ENCODE measurements at places on chromosomes 4 and X.

DNA sequence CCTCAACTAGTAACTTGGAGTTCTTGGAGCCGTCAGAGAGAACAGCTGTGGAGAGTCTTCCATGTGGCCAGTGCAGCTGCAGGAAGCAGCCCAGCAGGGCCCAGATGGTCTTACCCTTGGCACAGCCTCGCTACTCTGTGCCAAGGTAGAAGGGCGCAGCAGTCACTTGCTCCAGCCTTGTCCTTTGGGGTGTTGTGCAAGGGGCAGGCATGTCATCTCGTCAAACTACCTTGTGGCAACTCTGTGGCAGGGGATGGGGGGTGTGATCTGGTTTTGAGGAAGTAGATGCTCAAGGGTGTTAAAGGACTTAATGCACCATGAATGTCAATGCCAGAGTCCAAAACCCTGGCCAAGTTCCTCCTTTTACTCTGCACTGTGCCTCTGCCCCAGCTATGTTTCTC is 34.2 kb upstream of the TBC1D14 start:
- no peak for DNase-seq

- DNase-seq: no peak
These were observed 126.4 kb downstream of the SH3KBP1 start for GRCh38 chrX:19760841-19761512.

DNA sequence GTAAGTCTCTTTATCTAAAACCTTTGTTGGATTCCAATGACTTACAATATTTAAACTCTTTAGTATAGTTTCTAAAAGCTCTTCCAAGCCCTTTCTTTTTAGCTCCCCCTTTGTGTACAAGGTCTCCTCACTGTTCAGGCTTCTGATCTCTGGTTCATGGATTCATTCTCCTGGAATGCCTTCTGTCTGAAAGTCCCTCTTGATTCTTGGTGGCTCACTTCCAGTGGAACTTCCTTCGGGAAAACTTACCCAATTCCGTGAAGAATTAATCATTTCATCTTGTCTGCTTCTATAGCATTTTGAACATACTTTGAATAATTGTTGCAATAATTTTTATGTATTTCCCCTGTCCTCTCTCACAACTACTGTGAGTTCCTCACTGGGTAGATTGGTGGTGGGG is 3.6 kb downstream of the ARHGAP24 start:
- no peak for DNase-seq

GRCh38 chr4:187732524-187732923 is 263.0 kb upstream of the ZFP42 start:
- no peak for DNase-seq

DNA sequence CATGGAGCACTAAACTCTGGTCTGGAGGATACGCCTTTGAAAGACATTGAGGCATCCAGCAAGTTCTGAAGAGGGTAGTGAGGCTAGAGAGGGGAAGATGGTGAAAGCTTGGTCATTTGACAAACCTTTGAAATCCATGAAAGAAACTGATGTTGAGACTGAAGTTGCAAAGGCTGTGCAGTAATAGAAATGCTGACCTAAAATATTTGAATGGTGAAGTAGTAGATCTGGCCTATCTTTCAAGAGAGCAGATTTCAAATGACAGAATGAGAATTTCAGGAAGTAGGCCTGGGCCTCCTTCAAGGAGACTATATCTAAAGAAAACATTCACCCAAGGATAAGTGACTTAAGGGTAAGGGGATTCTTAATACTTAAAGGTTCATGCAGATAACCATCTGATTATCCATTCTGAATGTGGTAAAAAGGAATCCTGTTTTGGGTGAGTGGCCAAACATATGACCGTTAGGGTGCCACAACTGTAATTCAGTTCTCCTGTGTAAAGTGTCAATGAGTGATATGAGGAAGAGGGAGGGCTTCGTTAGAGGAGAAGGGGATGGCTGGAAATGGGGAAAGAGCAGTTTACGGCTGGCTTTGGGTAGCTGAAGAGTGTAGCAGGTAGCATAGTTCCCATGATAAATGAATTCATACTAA is 62.2 kb downstream of the AMELX start:
- DNase-seq: no peak

- DNase-seq: no peak
These were observed 23.0 kb downstream of the FLNA start for GRCh38 chrX:154351183-154352011.

GRCh38 chrX:2878563-2878962 is 49.8 kb downstream of the GYG2 start:
- DNase-seq: no peak

GRCh38 chr4:25926462-25926861 is 12.4 kb downstream of the SMIM20 start:
- DNase-seq: no peak

- no peak for DNase-seq
These were observed 380.5 kb downstream of the SH2D1A start for GRCh38 chrX:124726881-124727280.

GRCh38 chrX:104641176-104641575 is 75.2 kb downstream of the IL1RAPL2 start:
- no peak for DNase-seq

DNA sequence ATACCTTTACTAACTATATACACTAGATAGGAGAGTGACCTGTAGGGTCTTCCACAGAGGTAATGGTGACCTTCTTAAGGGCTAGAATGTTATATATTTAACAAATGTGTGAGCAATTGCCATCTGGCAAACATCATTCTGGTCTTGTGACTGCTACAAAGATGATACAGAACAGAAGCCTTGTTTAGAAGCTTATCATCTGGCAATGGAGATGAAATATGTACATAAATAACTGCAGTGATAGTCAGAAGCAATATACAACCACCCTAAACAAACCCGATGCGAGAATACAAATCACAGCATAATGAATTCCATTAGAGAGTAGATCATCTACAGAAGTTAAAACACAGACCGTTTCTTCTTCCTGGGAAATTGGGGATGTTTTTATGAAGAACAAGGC is 952.7 kb upstream of the SLIT2 start:
- no peak for DNase-seq

GRCh38 chrX:55135171-55135570 is 46.4 kb downstream of the PAGE2 start:
- DNase-seq: no peak

DNA sequence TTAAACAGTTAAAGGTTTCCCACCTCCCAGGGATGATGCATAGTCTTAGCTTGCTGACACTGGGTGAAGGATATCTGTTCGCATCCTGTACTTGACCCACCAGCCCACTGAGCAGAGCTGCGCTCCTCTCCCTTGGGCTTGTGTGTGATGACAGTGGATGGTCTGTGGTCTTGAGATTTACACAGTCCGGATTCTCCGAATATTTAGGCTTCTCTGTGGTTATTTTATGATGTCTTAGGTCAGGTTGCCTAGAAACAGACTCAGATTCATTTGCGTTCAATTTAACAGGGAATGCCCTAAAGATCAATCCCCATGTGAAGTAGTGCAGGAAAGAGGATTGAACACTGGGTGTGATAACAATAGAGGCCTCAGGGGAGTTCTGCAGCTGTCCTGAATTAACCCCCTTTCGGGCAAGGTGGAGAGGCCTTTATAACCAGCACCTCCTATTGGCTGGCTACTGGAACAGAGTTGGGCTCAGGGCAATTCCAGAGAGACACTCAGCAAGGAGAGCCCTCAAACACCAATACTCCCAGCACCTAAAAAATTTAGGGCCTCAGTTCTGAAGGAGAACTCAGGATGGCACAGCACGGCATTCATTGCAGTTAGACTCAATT is 653.2 kb upstream of the GALNT7 start:
- no peak for DNase-seq

GRCh38 chr4:175419236-175419718 is 392.8 kb downstream of the GPM6A start:
- DNase-seq: no peak

DNA sequence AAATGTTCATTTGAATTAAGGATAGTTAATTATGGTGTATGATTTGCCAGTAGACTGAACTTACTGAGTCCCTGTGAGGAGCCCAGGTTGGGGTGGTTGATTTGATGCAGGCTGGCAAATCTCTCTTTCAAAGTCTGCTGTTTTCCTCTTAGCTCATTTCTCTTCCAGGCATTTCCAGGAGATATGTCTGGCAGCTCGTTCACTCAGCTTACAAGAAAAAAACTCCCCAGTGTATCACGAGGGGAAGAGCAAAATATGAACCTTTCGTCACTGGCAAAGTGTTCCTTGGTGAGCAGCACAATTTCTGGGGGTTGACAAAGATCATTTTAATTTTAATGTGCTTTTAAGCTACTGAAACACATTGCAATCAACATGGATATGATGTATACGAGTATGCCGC is 244.2 kb downstream of the CBLL2 start:
- no peak for DNase-seq

GRCh38 chr4:124869961-124870495 is 157.5 kb upstream of the ANKRD50 start:
- DNase-seq: no peak

DNA sequence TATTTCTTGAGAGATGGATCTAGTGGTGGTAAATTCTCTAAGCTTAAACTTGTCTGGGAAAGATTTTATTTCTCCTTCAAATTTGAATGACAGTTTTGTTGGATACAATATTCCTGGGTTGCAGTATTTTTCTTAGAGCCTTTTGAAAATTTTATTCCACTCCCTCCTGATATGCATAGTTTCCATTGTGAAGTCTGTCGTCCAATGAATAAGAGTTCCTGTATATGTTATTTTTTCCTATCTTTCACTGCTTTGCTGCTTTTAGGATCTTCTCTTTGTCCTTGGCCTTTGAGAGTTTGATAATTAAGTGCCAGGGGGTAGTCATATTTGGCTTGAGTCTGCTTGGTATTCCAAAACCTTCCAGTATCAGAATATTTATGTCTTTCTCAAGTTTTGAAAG is 1156.4 kb upstream of the AGA start:
- DNase-seq: no peak

- no peak for DNase-seq
These were observed 71.2 kb downstream of the SUPT20HL2 start for GRCh38 chrX:24242649-24243175.

DNA sequence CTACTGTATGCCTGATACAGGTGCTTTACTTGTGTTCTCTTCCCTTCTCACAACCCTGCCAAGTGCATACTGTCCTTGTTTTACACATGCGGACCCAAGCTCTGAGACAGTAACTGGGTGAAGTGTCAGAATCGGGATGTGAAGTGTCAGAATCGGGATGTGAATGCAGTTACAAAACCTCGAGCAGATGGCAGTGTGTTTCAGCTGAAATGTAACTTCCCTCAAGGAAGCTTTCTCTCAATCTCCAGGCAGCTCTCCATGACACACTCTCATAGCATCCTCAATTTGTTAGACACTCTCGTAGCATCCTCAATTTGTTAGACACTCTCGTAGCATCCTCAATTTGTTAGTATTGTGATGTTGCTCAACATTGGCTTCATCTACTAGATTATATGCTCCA is 1.1 kb upstream of the HPSE start:
- no peak for DNase-seq

DNA sequence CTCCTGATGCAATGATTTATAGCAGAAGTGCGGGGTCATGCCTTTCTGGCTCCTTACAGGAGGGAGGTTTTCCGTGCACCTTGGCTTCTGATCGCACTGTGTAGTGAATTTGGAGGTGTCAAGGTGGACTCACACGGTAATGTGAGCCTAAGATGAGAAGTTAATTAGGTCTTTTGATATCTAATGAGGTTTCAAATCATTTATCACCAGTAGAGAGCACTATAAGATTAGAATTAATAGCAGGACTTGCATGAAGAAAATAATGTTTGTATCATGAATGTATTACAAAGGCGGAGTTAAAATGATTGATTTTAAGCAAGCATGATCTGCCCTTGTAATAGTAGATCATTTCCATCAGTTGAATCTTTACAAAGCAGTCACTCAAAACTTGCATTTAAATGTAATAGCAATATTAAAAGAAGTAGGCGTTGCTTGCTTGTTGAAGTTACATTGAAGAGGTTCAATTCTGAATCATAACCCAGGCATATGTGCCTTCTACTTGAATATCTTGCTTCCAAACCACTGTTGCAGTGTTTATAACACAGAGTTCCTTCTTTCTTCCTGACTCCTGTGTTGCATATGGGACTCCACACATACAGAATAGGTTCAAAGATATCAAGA is 152.1 kb downstream of the FMR1NB start:
- no peak for DNase-seq

DNA sequence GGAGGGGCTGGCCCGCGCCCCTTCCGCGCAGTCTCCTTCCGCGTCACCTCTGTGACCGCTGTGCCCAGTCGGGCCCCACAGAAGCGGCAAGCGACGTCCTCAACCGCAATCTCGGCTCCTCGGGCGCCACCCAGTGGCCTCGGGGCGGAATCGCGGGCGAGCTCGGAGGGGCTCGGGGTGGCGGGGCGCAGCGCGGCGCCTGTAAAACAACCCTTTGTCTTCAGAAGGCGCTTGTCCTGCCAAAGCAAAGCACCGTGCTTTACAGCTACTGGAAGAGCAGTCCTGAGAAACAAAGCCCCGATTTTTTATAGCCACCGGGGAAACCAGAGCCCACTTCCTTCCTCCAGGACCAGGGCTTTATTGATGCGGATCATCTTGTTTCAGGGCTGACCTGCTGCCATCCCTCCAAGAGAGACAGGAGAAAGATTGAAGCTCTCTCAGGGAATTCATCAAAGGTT is 37.3 kb upstream of the CDKN2AIP start:
- peak; percentile 53 for DNase-seq

- no peak for DNase-seq
These were observed 24.3 kb upstream of the CBLL2 start for GRCh38 chrX:22248401-22248800.

GRCh38 chr4:101791182-101791558 is 640 bp downstream of the BANK1 start:
- no peak for DNase-seq

DNA sequence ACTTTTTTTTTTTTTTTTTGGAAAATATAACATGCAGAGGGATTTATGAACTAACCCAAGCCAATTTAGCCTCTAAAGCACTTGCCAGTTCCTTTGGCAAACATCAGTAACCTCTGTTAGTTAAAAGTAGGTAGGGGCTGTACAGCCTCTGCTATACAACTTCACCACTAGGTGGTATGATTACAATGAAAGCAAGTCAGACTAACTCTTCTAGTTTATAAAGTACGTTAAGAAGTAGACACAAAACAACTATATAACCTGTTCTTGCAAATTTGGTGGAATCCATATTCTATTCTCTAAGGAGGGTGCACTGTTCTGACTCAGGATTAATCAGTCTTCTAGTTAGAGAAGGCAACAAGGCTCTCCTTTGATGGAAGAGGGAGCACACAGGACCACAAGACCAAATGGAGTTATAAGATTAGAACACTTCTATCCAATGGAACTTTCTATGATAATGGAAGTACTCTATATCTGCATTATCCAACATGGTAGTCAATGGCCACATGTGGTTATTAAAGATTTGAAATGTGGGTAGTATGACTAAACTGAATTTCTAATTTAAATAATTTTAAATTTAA is 12.8 kb downstream of the AIMP1 start:
- DNase-seq: no peak

GRCh38 chr4:26377328-26378311 is 56.8 kb downstream of the RBPJ start:
- no peak for DNase-seq
